ENCODE measurements at places on chromosomes 1 and 21.

DNA sequence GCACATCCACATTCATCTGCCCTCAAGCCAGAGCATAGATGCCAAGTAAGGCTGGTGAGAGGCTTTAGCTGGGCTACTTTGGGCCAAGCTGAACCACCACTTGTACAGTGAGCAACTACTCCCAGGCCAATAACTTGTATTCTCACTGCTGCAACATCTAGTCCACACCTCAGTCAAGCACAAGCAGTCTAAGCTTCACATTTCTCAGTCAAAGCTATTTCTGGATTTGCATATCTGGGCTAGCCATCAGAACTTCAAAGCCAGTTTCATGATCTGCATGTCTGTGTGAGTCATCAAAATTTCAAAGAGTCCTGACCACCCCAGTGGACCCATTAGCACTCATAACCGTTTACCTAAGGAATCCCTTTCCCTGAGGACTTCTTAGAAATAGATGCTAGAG, 77.7 kb upstream of the DIRAS3 start:
- peak; percentile 65 for DNase-seq

- peak; percentile 36 for DNase-seq
These were observed 269.0 kb upstream of the USP24 start for GRCh38 chr1:55484173-55484572.

DNA sequence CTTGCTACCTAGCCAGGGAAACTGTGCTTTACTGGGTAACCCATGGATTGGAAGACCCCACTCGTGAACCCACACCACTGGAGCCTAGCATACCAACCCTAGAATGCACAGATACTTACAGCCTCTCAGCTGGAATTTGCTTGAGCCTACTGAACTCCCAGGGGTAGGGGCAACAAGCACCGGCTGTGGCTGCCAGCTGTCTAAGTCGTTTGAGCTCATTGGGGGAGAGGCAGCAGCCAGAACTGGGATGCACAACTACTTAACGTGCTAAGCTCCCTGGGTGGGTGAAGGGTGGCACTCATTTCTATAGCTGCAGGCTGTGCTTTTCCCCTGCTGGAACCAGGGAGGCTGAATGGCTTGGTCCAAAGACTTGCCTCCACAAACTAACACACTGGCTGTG, 212.4 kb downstream of the ZNF648 start:
- DNase-seq, result no peak

GRCh38 chr1:236284291-236284721, 2.5 kb upstream of the ERO1B start:
- DNase-seq, result no peak

Measured in ELR (cell line).